ENCODE measurements at places on chromosomes 6 and 20. TPM values are rescaled to one million over a fixed set of nuclear protein-coding genes. Genes with fewer than 3 reads are reported as not detected.

UBD gene
- total RNA-seq, result 0.50 TPM

NCOA3 gene
- 73.7 TPM for total RNA-seq

POPDC3 gene
- not detected for total RNA-seq

SYS1 gene
- 20.7 TPM for total RNA-seq

C4A gene
- total RNA-seq, result 3.2 TPM

TFAP2D gene
- not detected for total RNA-seq

FAM209B gene
- total RNA-seq, result 1.0 TPM

ZNF165 gene
- total RNA-seq, result 3.5 TPM

PKIB gene
- total RNA-seq, result 0.90 TPM

SLC13A3 gene
- not detected for total RNA-seq

THEMIS gene
- 80.1 TPM for total RNA-seq

CST5 gene
- not detected for total RNA-seq

BRD2 gene
- 219 TPM for total RNA-seq

OLIG3 gene
- 0.61 TPM for total RNA-seq

TNXB gene
- 3.7 TPM for total RNA-seq

MUC21 gene
- total RNA-seq, result not detected

COL21A1 gene
- total RNA-seq, result not detected
